CD4-positive, alpha-beta T cell treated with Interleukin-6 at 100 ng/mL for 8 hours (primary cell): ENCODE measurements at places on chromosomes 3 and 15.

DNA sequence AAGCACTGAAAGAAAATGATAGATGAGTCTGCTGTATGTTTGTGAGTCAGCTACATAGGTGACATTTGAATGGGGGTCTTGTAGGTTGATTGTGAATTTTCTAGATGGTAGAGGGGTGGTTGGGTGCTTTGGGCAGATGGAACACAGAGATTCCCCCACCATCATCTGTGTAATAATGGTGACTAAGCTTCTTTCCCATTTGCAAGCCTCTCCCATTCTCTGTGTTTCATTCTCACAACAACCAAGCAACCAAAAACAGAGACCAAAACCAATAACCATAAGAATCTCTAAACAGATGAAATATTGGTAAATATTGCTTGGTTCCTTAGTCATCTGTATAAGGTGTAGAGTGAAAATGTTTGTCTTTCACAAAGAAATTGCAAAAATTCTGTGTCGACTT, 17.8 kb upstream of the UTS2B start:
- DNase-seq, result no peak

GRCh38 chr3:101194392-101194791, 126.0 kb downstream of the IMPG2 start:
- DNase-seq, result no peak

- no peak for DNase-seq
Measured at GRCh38 chr3:105529456-105529855, 162.7 kb downstream of the ALCAM start.

DNA sequence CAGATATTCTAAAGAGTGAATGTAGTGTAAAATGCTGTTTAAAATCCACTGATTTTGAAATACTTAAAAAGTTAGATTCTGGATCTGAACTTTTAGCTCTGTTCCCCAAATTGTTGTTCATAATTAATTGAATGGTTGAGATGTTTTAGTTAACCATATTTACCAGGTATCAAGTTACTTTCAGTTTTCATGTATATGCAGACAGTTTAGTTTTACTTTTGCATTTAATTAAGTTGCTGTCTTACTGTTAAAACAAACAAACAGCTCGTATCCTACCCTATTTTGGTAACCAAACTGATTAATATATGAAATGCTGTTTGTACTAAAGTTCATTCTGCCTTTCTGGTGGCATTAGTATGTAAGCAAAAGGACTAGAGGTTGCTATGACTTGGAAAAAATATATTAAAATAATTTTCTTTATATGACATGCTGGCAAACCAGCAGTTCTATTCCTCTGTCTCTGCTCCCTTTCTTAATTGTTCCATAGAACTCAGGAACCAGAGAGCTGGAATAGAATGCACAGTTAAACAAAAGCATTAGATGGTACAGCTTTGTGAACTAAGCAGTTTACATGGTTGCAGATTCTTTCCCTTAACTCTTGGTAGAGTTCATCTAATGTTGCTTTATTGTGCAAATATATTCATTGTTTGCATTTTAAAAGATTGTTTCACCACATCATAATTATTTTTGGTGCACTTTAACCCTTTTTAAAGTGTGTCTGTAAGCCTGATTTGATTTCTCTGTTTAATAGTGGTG, 39.5 kb upstream of the SCAANT1 start:
- DNase-seq, result no peak

GRCh38 chr3:60792249-60792852, 458.9 kb downstream of the FHIT start:
- DNase-seq, result no peak

- DNase-seq, result no peak
Measured at GRCh38 chr15:80052597-80053304, 6.7 kb upstream of the ZFAND6 start.

- no peak for DNase-seq
Measured at GRCh38 chr3:136731274-136731884, 20.8 kb downstream of the STAG1 start.

GRCh38 chr15:96186105-96186504, 144.4 kb upstream of the NR2F2 start:
- DNase-seq, result no peak

DNA sequence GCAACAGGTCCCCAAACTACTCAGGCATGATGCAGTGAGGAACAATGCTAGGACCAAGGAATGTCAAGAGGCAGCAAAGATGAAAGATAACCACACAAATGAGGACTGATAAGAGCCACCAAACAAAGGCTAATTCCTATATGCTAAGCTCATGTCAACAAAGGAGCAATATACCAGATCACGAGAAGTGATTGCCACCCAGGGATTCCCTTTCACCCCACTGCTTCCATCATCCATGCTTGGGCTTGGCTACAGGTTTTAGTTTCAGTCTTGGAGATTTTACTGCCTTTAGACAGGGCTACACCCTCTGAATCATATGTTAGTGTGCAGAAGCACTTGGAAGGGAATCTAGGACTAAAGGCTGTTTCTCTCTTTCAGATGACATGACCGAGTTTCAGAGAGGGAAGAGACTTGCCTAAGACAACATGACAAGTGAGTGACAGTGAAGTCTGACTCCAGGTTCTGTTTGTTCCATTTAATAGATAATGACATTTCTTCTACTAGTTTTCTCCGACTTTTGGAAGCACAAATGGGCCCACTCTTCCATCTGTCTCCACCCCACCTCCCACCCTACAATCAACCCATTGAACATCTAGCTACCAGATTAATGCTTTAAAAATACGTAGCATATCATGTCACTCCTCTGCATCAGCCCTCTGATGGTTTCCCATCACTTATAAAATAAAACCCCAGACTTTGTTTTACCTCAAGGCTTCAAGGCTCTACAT, 173.5 kb upstream of the LRRN1 start:
- DNase-seq, result no peak

DNA sequence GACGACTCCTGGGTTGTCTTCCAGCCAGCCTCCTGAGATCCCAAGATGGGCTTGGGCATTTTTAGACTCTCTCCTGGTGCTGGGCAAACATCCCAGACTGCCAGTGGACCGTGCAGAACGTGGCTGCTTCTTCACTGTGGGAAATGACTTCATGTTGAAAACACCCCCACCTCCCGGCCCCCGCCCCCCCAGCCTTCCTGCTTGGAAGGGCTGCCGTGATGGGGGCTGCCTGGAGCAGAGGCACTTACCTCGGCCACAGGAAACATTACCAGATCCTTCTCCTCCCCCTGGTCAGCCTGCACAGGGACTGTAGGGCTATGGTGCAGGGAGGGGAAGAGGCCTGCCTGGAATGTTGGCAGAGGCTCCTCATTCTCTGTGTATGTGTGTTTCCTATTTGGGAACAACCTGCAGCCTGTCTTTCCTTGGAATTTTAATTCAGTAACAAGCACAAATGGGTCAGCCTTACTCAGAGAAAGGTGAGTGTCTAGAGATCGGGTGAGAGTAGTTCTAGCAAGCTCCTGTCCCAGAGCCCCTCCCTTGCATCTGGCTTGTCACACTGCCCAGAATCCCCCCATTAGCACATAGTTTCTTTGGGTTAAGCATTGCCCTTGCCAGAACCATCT, 90.8 kb downstream of the ANP32A start:
- no peak for DNase-seq

DNA sequence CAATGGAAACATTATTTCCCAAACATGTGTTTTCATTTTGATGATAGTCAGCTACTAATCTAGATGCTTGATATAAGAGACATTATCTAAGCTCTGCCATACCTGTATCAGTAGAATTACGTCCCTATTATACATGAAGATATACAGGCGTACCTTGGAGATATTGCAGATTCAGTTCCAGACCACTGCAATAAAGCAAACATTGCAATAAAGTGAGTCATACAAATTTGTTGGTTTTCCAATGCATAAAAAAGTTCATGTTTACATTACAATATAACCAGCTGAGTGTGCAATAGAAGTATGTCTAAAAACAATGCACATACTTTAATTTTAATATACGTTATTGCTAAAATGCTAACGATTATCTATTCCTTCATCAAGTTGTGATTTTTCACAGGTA, 236.0 kb upstream of the ZNF717 start:
- DNase-seq, result no peak

GRCh38 chr15:73946046-73946721, 19.9 kb downstream of the LOXL1 start:
- no peak for DNase-seq

GRCh38 chr15:41504751-41505492, 8.7 kb downstream of the LTK start:
- DNase-seq, result no peak

DNA sequence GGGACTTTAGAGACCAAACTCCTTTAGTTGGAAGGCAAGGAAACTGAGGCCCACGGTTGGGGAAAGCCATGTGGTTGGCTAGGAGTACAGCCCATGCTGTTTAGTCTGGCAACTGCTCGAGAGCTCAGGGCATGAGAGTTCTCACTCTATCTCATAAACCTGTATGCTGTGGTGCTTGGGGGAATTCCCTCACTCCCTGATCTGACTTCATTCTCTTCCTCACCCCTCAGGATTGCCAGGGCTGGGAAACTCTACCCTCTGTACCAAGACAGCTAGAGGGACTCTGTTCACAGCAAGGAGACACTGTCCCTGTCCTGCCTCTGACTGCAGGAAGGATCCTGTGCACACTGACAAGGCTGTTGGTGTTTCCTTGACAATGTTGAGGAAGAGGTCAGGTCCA, 230.2 kb downstream of the ZNF621 start:
- no peak for DNase-seq
